ENCODE measurements at places on chromosomes 2 and 18.

- no peak for DNase-seq
Observed at GRCh38 chr2:177029501-177029900, 183.1 kb upstream of the HNRNPA3 start.

DNA sequence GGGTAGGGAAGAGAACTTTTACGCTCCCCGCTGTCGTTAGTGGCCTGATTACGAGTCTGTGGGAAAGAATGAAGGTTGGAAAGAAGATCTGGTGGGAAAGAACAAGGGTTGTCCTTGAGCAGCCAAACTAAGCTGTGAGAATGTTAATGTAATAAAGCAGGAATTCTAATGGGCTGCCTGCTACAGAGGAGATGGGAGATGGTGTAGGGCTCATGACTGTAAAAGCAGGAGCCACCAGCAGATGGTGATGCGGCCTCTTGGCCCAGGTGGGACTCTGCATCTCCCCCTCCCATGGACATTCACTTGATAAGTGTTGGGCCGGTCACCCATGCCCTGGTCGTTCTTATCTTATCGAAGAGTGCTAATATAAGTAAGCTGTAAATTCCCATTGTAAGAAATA is 150.0 kb downstream of the NEDD4L start:
- DNase-seq, result no peak

- DNase-seq, result no peak
Observed at GRCh38 chr2:38394903-38395341, 17.8 kb upstream of the ATL2 start.

DNA sequence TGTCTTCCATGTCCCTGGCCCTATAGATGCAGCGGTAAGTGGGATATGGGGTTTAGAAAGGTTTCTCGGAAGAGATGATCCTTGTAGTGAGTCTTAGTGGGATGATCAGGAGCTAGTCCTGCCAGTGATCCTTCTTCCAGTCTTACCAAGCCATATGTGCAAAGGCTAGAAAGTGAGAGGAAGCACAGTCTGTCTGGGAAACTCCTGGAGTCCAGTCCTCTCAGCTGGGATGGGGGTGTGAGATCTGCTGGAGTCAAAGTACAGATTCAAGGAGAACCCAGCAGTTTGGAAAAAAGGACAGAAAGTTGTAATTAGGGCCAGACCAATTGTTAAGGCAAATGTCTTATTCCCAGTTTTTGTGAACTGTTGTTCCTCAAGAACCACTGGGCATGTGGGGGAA is 83.3 kb downstream of the LIMS1 start:
- DNase-seq, result no peak

GRCh38 chr2:139162456-139162855 is 382.3 kb upstream of the NXPH2 start:
- no peak for DNase-seq

GRCh38 chr2:120864981-120865380 is 129.3 kb downstream of the GLI2 start:
- DNase-seq, result no peak

DNA sequence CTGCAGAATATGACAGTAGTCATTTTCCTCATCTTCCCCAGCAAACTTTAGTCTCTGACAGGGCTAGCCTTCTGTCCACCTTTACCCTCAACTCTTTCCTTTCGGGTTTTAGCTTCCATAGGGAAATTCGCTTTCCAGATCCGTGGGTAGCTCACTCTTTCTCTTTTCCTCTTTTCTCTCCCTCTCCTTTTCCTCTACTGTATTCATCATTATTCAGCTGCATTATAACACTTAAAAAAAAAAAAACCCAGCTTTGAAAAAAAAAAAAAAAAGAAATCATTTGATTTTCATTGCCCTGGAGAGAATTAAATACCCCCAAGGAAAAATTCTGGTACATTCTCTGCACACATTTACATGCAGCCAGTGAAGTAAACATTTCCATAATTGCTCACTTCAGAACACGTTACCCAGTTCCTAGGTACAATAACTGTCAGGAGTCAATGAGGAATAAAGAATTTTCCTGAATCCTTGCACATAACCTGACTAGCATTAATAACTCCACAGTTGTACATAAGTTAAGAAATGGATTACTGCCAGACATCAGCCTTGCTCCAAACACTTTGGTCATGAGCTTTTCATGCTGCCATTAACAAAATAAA is 63.5 kb downstream of the ZNF521 start:
- DNase-seq, result no peak

DNA sequence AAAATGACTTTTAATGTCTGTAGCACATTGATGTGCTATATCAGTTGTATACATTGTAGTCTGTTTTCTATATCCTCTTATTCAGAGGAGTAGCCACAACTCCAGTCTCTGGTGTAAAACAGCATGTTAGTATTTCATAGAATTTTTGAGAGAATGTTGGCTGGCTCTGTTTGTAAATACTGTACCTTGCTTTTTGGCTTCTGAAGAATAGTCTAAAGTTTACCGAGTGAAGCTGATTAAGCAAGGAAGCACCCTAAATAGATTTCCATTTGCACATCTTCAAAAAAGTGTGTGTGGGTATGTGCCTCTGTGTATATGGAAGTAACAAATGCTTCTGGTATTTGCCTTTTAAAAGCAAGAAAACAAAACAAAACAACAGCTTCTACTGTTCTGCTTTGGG is 50.5 kb downstream of the MAP4K4 start:
- no peak for DNase-seq

DNA sequence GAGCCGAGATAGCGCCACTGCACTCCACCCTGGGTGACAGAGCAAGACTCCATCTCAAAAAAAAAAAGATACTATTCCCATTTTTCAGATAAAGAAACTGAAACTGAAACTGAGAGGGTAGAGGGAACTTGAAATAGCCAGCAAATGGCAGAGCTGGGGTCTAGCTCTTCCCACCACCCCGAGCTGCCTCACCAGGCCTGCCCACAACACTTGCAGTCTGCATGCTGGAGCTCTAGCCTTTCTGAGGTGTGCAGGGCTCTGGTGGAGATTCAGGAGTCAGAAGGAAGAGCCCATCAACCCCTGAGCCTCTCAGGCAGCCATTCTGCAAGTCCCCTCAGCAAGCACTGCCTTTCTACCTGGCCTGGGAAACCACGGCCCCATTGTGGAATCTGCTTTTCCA is 14.3 kb downstream of the EDAR start:
- no peak for DNase-seq

DNA sequence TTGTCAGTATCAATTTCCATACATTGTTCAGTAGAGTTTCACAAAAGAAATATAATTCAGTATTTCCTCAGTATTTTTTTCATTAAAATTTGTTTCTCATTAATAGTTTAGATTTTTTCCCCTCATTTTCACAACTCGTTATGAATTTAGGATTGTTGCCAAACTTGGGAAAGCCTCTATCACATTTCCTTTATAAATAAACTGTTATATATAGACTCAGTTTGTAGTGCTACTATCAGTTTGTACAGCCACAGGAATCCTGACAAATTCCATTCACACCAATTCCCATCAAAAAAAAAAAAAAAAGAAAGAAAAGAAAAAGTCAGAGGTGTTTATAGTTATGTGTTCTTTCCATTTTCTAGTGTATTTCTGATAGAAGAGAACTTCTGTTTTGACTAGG is 123.3 kb upstream of the DCC start:
- DNase-seq, result no peak

DNA sequence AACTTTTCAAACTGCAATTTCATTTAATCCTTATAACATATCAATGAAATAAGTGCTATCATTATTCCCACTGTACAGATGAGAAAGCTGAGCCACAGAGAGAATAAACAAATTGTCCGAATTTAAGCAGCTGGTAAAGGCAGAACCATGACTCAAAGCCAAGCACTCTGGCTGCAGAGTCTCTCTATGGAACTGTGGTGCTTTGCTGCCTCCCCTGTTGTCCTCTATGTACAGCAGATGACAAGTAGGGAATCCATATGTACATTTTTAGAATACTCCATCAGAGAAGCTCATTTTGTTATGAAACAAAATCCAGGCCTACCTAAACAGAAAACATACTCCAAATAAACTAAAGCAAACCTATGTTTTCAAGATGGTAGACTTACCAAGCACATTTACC is 45.1 kb downstream of the FARSB start:
- no peak for DNase-seq

DNA sequence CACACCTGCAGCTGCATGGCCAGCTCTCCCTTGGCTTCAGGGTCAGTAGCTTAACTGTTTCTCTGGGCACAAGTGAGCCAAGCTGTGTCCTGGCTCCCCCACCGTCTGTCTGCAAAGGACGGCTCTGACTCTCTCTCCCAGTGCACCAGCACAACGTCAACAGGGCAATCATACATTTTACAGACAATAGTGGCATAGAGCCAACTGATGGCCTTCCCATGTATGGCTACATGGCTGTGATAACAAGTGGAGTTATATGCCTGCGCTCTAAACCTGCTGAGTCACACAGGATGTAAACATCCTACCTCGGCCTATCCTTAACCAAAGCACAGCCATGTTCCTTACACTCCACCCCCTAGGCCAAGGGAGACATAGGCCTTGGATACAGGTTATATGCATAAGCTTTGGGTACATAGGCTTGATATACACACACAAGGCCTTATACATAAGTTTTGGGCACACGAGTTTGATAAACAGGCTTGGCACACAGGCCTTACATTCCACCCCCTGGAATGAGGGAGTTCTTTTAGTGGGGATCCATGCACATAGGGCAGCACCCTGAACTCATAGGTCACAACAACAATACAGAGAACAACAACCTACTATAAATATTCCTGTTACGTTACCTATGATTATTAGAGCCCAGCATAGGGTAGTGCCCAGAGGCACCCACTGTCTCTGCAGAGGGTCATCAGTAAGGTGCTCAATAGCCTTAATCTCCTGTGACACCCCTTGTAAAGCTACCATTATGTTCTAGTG is 17.7 kb downstream of the PHOSPHO2 start:
- DNase-seq, result no peak

DNA sequence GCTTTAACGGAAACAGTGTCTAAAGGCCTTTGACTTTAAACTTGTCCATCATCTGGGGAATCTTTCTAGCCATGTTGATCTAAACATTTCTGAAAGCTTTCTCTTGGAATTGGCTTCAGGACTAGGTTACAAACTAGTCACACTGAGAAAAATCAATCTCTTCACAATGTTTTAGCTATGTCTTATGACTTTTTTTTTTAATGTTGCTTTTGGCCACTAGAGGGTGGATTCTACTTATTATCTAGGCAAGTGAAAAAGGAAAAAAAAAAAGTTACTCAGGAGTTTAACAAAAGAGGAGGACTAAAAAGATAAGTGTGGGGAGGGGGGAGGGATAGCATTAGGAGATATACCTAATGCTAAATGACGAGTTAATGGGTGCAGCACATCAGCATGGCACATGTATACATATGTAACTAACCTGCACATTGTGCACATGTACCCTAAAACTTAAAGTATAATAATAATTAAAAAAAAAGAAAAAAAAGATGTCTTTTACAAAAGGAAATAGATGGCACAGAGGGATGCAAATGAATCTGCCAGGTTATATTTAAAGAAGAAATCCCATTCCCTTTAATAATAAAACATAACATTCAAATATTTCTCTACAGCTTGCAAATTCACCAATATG is 160.4 kb upstream of the PID1 start:
- no peak for DNase-seq

DNA sequence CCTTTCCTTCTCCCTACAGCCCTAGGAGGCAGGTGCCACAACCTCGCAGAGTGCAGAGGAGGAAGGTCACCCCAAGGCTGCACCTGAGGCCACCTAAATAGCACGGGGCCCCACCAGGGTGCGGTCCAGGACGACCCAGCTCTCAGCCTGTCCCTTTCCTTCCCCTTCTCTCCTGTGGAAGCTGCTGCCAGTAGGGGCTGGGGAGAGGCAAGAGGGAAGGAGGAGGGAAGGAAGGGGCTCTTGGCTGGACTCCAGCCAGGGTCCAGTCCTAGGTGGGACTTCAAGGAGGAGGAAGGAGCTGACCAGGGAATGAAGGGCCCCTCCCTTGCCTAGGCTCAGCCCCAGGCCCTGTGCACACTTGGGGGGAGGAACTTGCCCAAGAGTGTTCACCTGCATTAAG is 11.1 kb downstream of the CRACDL start:
- no peak for DNase-seq

DNA sequence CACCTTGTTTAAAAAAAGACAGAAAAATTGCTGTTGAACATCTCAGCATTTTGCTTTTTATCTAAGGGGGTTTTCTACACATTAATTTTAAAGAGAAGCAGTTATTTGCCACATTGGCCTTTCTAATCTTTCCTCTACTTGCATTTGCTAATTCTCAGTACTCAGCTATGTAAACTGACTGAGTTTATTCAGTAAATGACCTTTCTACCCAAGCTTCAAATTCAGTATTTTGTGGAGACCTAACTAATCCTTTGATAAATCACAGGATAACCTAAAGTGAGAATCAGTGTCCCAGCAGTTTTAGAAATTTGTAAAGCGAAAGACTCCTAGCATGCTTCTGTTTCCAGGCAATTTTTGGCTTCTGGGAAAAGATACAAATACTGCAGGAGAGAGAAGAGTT is 288.4 kb downstream of the ASXL3 start:
- DNase-seq, result no peak

DNA sequence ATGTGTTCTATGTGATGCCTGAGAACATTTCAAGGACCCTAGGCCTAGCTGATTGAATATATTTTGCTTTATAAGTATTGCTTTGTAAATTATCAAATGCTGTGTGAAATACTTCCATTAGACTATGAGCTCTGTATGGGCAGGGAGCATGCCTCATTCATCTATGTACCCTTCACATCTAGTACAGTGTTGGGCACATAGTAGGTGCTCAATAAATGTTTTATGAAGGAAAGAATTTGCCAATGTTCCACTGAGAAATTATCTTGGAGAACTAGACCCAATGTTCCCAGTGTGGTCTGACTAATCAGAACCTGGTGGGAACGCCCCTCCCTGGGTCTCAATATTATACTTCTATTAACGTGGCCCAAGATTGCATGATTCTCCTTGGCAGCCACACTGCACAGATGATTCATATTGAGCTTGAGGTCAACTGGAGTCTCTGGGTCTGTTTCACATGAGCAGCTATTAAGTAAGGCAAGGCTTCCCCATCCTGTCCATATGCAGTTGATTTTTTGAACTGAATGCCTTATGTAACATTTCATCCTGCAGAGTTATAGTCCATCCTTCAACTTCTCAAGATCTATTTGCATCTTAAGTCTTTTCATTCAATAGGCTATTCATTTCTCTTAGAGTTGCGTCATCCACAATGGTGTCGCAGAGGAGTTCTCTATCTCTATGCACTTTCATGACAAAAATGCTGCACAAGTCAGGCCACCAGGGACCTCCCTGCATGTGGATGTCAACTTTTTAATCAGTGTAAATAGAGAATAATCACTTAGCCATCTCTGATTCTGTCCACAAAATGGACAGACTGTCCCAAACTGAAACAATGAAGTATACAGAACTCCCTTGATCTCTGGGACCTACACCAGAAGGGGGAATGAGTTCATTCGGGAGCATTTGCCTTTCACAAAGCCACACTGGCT is 257.6 kb downstream of the CYP26B1 start:
- no peak for DNase-seq

GRCh38 chr18:22847867-22848451 is 85.2 kb upstream of the RBBP8 start:
- no peak for DNase-seq

DNA sequence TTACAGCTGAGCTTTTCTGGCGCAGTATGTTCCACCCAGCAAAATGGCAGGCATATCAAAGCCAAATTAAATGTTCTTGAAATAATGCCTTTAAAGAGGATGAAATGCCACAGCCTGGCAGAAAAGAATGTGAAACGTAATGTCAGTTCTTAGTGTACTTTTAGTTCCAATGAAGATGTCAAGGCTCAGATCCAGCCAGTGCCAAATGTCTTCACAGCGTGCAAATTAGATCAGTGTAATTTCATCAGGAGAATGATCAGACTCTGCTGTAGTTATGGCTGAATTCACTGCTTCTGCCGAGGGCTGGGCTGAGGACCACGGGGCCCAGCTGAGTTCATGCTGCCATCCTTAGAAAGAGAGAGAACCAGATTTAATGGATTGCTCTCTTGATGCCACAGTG is 78.7 kb upstream of the ITGA4 start:
- DNase-seq, result no peak

All from head of caudate nucleus (tissue), 42 donors.